Activated T-cell treated with anti-CD3 and anti-CD28 coated beads for 1 hour (primary cell): ENCODE measurements at places on chromosomes 12 and 14.

GRCh38 chr14:89983375-89983774 is 27.6 kb downstream of the TDP1 start:
- no peak for DNase-seq

DNA sequence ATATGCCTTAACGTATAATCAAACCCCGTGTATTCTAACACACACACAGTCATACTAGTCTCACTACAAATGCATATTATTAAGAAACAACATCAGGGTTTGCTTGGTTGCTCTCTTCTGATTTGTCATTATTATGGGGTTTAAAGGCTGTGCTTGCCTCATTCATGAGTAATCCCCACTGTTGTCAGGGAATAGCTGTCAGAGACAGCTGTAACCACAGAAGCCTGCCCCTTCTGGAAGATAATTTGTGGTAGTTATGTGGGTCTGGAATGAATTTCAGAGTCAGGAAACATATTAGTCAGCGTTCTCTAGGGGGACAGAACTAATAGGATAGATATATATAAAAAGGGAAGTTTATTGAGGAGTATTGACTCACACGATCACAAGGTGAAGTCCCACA is 456.9 kb upstream of the TMEM132C start:
- DNase-seq, result no peak

DNA sequence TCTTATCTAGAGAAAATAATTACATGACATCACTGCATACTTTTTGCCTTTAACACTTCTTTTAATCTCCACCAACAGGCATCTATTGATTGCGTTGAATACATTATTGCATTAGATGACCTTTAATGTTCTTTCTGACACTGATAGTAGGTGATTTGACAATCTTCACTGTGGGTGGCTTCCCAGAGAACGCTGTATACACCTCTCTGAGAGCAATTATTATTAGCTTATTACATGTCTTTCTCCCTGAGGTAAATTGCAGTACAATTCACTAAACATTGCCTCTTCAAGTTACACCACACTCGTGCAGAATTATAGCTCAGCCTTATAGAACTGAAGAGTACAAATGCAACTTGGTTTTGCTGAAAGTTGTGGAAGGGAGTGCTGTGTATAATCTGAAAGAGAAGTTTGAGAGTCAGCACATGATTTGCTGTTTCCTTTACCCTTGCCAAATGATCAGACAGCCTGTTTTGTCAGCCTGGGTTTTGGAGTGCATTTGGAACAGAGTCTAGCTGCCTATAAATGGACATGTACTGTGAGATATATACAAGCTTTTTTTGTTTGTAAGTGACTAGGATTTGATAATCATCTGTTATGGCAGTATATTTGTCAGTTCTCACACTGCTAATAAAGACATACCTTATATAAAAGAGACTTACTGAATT is 369.2 kb downstream of the CCER1 start:
- no peak for DNase-seq

DNA sequence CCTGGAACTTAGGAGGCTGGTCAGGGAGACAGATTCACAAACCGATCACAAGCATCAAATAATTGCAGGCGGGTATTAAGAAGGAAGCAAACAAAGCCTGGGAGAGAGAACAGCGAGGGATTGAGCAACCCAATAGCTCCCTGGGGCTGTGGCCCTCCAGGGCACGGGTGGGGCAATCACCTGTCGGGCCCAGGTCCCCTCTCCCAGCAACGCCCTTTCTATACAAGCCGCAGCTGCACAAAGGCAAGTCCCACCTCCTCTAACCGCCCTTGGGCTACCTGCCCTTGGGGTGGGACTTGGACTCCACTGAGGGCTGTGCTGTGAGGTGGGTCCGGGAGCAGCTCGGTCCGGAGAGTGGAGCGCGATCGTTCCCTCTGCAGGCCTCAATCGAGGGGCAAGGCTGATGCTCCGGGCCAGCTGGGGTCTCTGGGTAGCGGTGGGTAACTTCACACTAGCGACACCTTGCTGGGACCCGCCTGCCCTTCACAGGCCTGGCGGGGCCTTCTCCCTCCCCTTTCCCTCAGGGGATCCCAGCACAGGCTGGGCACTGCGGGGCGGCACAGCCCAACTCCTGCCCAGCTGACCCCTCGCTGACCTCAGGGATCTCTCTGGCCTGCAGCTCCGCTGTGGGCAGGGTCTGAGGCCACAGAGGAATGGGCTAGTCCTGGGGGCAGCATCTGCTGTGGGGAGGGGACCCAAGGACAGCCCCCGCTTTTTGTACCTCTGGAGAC is 8.0 kb downstream of the PHB2 start:
- DNase-seq, result no peak

GRCh38 chr12:76945867-76946266 is 67.0 kb upstream of the CSRP2 start:
- DNase-seq, result no peak

DNA sequence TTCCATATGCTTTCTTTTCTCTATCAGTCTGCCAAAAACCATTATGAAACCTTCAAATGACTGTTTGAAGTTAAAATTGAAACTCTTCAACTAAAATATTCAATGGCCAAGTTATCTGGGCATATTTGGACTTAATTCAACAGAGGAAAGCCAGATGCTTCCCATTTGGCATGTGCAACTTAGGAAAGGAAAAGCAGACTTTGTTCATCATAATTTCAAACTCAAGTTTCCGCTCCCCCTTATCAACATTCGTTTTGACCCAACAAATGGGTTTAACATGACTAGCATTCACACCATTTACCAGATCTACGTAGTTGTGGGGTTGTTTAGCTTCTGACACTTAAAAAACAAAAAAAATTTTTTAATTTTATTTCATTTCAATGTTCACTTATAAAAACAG is 75.7 kb downstream of the PLEKHG7 start:
- DNase-seq, result no peak

GRCh38 chr14:105307052-105307727 is 6.4 kb upstream of the BRF1 start:
- no peak for DNase-seq

DNA sequence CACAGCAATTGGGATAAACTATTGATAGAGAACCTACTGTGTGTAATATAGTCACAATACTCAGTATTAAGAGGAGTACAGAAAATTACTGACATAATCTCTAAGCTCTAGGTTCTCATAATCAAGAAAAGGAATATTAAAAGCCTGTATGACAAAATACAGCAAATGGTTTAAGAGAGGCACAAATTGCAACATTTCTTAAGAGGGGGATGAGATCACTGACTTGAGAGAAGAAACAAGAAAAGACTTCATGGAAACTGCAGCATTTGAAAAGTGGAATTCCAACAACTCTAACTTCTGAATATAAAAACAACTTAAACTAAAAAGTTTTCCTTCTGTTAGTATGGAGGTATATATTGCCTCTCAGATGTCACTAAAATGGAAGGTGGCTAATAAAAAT is 89.7 kb downstream of the NUMB start:
- no peak for DNase-seq

DNA sequence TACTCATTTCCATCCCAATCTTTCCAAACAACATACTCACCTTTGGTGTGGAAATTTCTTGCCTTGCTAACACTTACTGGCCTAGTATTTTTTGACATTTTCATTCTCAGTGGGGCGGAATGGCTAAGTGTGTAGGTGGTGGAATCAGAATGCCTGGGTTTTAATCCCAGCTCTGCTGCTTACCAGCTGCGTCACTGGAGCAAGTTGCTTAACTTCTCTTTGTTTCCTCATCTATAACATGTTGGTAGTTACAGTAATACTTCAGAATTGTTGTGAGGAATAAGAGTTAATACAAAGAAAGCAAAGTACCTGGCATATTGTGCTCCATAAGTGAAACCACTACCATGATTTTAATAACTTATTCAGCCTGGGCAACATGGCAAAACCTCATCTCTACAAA is 3.0 kb upstream of the FAM177A1 start:
- DNase-seq, result no peak

DNA sequence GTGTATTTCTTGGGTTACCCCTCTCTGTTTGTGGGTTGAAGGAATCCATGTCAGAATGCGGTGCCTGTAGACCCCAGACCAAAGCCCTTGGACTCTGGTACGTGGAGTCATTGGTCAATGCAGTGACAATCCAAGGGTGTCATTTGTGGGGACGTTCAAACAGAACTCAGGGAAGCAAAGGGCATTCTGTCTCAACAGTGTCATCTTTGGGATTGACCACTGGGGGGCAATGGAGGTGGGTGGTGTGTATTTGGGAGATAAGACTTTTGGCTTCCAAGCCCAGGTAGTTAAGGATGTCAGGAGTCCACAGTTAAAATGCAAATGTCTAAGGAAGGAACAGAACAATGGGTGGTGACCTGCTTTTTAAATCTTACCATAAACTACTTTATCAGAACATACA is 54.6 kb upstream of the CCDC175 start:
- DNase-seq, result no peak

GRCh38 chr12:90305379-90305778 is 596.7 kb upstream of the ATP2B1 start:
- no peak for DNase-seq

- no peak for DNase-seq
Observed at GRCh38 chr14:32350020-32350419, 20.9 kb downstream of the AKAP6 start.

DNA sequence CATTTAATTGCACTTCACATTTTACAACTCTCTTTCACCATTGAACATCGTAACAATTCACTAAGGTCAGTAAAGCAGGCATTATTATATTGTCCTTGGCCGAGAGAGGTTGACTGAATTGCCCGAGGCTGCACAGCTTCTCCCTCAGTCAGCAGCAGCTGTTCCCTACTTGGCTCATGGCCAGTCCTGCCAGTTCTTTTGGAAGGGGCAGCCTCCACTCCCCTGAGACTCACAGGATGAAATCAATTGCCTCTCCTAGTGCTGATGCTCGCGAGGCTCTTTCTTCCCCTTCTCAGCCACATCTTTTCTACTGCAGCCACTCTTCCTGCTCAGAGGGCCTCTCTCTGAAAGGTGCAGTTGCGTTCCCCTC is 79.9 kb upstream of the KCNA1 start:
- DNase-seq, result no peak

GRCh38 chr12:11725686-11726085 is 76.2 kb downstream of the ETV6 start:
- no peak for DNase-seq

DNA sequence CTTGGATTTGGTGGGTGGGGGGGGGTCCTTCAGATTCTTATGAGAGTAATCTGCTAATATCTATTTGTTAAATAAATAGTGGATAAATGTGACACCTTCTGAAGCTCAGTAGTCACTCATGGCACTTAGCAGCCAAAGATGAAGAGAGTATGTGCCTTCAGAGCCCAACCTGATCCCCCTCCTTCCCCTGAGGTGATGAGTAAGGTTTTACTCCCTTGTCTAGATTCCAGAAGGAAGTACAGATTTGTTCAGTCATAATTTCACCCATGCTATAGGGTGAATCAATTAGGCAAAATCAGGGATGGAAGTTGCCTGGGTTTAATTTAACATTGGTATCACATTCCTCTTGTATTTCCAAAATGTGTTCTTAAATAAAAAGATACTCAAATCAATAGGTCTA is 340.3 kb upstream of the ATP2B1 start:
- no peak for DNase-seq

- no peak for DNase-seq
Observed at GRCh38 chr12:10891937-10892336, 7.9 kb upstream of the PRH1 start.

DNA sequence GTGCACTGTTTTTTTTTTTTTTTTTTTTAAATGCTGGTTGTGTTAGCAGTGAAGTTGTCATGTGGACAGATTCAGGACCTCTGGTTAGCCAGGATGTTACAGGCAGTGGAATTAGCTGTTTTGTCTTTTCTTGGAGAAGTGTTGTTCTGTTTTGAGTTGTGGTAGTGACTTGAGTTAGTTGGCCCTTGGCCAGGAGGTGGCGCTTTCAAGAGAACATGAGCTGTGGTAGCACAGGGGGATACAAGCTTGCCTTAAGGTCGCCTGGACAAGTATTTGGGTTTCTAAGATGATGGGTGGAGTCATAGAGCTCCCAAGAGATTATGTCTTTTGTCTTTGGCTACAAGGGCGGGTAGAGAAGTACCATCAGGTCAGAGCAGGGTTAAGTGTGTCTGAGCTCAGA is 33.3 kb upstream of the CCDC198 start:
- DNase-seq, result no peak
